Dermis microvascular lymphatic vessel endothelial cell (primary cell): ENCODE measurements at places on chromosomes 1 and 21. TPM values are rescaled to one million over a fixed set of nuclear protein-coding genes. Genes with fewer than 3 reads are reported as not detected.
A peak's percentile ranks its signal among the peaks of the same experiment; 100 is the strongest.

DNA sequence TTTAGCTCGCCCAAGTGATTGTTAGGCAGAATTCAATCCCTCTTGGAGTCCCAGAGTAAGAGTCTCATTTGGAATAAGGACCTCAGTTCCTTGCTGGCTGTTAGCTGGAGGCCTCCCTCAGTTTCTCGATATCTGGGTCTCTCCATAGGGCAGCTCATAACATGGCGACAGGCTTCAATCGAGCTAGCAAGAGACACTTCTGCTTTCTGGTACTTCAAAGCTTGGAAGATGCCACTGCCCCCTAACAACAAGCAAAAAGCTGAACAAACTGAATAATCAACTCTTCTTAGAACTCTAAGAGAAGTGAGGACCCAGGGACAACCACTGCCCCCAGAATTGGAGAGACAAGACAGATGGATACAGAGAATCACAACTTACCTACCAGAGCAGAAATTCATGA, 86.2 kb downstream of the TEX35 start:
- no peak for DNase-seq

GRCh38 chr21:37582590-37582989, 216.0 kb downstream of the DYRK1A start:
- DNase-seq = peak; percentile 70

- no peak for DNase-seq
These were observed 426.6 kb downstream of the DUSP10 start for GRCh38 chr1:221315330-221315729.

- no peak for DNase-seq
These were observed 230.7 kb downstream of the RPS6KC1 start for GRCh38 chr1:213281640-213282301.

The OR2T2 gene
- total RNA-seq = not detected in 2 replicates

DNA sequence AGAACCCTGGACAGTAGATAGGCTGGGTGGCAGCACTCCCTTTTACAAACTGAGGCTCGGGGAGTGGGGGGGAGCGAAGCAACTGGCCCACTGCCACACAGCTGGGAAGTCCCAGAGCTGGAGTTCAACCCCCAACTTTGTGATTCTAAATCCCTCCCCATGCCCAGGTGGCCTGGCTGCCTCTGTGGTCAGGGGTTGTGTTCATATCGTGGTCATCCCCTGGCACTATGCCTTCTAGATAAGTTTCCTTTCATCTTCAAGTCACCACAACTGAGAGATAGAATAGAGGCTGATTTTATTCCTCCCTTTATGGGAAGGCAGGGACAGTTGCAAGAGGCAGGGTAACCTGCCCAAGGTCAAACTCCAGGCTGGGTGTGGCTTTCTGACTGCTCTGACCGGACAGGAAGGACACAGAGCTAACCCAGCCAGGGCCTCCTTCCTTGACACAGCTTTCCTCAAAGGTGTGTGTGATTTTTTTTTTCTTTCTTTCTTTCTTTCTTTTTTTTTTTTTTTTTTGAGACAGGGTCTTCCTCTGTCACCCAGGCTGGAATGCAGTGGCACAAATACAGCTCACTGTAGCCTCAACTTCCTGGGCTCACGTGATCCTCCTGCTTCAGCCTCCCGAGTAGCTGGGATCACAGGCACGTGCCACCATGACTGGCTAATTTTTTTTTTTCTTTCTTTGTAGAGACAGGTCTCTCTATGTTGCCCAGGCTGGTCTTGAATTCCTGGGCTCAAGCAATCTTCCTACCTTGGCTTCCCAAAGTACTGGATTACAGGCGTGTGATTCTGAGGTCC, 18.4 kb upstream of the TNFRSF1B start:
- peak; percentile 40 for DNase-seq
